ENCODE measurements at places on chromosomes 1 and 21.

- peak; percentile 80 for DNase-seq
Measured at GRCh38 chr1:27416387-27417111, 24.1 kb downstream of the GPR3 start.

DNA sequence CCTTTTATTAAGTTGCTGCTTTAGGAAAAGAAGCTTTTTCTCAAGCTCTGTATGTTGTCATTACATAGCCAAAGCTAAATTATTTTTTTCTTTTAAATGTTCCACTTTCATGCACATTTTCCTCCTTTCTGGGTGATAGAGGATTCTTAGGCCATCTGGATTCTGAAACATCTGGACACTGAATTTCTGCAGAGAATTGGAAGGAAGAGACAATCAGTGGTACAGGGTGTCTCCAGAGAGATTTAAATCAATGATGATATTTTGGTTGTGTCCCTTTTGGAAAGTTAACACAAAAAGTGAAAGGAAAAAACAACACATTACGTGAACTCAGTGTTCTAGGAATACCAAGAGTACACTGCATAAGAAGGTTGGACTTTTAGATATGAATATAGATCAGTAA, 211.4 kb upstream of the PKN2 start:
- no peak for DNase-seq

DNA sequence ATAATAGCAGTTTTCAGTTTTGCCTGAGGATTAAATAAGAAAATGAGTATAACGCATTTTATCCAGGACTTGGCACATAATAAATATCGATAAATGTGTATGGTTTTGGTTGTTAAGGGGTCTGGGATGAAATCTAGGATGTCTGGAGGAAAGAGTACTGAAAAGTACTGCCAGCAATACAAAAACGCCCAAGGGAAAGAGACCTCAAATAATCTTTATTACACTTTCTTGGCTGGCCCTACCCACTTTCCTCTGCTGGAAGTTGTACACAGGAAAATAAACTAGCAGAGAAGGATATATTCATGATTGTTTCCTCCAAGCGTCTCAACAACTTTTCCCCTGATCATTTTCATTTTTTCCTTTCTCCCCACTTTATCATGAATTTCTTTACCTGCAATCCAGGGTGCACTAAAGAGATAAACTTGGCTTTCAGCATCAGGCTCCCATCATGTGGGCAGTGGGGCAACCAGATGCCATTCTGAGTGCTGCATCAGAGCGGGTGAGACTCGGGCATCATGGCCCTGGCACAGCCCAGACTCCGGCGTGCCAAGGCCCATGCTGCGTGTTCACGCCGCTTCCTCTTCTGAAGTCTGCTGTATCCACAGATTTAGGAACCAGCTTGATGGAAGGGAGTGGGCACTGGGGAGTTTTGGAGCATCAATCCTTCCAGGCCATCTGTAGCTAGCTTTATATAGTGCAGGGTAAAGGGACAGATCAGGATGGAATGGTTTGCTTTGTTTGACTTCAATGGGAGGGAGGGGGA, 35.8 kb upstream of the PLXNA2 start:
- no peak for DNase-seq

DNA sequence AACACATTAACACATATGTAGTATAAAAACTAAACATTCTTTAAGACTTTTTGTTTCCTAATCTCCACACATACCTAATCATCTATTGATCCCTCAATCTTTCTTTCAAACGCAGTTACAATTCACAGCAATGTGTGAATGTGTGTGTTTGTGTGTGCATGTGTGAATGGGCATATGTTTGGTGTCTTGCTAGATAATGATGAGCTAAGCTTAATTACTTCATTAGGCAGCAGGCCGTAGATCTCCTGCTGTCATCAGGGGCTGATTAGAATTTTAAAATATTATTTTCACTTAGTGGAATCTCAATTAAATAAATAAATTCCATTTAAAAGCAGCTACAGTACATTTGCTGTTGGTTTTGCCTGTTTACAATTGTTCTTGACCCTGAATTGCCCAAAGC, 187.8 kb upstream of the LHX8 start:
- DNase-seq: no peak

- no peak for DNase-seq
Measured at GRCh38 chr1:87176087-87176486, 152.6 kb upstream of the LMO4 start.

GRCh38 chr1:21781815-21782348, 1.1 kb downstream of the USP48 start:
- DNase-seq: peak; percentile 54

GRCh38 chr1:6280761-6281451, 20.0 kb upstream of the GPR153 start:
- no peak for DNase-seq

GRCh38 chr1:95991787-95992520, 729.6 kb upstream of the PTBP2 start:
- DNase-seq: no peak

DNA sequence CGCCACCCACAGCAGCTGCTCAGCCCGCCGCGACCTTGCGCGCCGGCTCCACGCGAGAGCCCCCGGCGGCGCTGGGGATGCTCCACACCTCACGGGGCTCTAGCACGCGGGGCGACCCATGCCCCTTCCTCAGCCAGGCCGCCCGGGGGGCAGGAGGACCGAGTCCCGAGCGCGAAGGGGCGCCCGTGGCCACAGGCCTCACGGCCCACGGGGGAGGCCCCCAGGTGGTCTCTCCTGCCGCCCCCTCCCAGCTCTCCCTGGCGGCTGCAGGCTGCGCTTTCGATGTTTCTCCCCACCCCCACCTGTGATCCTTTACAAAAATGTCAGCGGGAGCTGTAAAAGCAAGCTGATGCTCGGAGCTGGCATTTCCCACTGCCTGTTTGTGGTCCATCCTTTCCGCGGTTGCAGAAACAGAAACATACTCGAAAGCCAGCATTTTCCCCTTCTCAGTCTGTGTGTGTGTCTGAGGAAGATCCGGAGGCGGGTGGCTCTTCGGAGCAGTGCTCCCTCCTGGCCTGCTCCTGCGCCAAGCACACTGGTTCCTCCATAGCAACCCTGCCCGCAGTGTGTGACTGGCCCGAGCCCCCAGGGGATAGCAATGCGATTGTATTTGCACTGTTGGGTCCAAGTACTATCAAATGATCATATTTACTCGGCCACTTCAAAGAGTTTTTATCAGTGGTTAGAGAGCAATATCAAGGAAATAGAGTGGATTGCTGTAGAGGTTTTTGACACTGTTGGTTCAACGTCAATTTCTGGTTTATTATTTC, 2.1 kb downstream of the KIF26B start:
- DNase-seq: peak; percentile 12

DNA sequence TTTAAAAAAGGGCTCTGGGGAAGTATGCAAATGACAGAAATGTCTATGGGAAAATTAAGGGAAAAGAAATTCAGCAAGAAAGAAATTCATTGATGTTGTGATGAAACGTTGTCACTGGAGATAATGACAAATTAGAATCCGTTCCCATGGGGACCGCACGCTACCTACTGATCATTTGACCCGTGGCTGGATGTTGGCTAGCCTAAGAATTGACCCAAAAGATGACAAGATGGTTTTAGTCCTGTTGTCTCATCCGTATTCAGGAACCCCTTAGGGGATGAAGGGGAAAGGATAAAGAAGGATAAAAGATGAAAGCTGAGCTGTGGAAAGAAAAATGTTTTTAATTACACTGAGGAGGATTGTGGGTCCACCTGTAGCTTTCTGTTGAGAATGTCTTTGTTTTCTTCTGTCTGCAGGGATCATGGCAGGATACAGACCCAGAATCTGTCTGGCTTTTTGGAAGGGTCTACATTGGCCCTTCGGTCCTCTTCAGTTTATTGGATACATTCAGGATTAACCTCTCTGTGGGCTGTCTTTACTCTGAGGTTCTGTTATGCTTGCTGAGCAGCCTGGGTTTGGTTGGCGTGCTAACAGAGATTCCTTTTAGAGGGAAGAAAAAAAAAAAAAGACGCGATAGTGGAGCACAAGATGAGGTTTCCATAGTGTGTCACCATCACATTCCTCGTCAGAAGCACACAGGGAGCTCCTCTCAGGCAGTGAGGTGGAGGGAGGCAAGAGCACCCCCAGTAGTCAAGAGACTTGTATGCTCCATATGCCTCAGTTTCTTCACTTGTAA, 106.2 kb downstream of the CACHD1 start:
- DNase-seq: no peak

DNA sequence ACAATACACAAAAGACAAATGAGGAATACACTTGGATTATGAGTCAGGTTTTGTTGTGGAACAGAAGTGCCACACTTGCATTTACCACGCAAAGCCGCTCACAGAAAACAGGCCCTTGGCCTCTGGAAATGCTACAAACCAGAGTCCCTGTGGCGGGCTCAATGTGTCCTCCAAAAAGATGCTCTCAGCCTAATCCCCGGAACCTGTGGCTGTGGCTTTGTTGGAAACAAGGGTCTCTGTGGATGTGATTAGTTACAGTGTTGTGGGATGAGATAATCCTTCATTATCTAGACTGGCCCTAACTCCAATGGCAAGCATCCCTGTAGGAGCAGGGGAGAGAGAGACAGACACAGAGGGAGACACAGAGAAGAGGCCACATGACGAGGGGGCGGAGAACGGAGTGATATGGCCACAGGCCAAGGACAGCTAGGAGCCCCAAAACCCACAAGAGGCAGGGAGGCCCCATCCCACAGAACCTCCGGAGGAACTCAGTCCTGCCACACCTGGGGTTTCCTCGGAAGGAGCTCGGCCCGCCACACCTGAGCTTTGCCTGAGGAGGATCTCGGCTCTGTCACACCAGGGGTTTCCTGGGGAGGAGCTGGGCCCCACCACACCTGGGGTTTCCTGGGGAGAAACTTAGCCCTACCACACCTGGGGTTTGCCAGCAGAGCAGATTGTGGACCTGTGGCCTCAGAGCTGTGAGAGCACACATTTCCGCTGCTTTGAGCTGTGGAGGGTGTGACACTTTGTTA, 55.4 kb downstream of the NPHP4 start:
- no peak for DNase-seq

DNA sequence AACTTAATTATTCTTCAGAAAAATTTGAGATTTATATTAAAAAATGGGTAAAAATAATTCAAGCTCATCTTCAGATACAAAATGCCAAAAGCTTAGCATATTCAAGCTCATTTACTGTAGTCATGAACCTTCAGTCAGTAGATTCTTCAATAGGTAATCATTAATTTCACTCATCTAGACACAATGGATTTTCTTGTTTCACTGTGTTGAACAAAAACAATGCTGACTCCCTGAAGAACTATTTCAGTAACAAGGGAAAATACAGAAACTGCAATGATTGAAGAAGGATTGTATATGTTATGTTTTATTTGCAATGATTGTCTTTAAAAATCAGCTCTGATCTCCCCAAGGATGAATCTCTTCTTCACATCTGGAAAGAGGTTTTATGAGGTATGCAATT, 9.2 kb upstream of the HOOK1 start:
- no peak for DNase-seq

DNA sequence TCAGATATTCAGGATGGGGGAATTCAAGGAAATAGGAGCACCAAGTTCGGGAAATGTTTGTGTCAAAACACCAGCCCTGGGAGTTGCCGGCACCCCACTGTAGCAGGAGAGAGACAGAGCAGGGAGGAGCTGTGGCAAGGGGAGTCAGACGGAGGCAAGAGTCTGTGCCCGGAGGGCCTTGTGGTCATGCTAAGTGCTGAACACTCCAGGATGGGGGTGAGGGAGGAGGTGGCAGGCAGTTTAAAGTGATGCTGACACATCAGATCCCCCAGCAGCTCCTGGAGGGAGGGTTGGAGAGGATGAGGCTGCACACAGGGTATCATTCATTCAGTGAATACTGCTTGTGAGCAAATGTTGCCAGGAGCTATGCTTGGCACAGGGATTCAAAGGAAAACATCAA, 150.3 kb upstream of the ETV3 start:
- DNase-seq: no peak

GRCh38 chr1:32220746-32221580, 1.2 kb downstream of the TMEM234 start:
- no peak for DNase-seq

GRCh38 chr1:69836971-69837636, 269.4 kb downstream of the LRRC7 start:
- DNase-seq: no peak
